ENCODE measurements at places on chromosomes 6 and 20.
A peak's percentile ranks its signal among the peaks of the same experiment; 100 is the strongest.

DNA sequence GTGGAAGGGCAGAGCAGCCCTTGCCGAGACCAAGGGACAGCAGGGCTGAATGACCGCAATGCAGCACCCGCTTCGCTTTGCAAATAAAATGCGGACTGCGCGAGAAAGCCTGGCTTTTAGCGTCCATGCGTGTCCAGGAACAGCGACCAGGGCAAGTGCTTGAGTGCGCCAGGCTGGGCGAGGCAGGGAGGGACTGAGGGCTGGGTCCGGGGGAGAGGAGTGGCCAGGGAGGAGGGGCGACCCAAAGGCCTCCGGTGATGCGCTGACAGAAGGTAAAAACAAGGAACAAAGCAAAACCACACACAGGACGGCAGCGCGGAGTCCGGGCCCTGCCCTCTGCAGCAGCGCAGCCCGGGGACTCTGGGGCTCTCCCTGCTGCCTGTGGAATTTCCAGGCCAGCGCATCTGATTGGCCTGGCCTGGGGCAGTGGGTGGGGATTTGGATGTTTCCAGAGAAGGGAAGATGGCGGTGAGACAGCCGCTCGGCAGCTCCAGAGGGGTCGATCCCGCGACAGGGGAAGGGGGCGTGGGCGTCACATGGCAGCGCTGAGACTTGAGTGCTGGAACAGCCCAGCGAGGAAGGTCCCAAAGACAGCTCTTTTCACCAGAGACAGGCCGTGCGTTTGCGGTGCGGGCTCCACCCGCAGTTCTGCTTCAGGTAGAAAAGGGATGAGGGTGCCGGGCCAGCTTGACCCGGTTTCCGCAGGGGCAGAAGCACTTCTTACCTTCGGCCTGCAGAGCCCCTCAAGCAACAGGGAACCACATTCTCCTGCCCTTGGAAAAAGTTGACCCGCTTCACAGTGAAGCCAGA is 51.8 kb downstream of the SSR1 start:
- DNase-seq: peak; percentile 76

GRCh38 chr20:21762646-21763045 is 57.2 kb downstream of the PAX1 start:
- no peak for DNase-seq

DNA sequence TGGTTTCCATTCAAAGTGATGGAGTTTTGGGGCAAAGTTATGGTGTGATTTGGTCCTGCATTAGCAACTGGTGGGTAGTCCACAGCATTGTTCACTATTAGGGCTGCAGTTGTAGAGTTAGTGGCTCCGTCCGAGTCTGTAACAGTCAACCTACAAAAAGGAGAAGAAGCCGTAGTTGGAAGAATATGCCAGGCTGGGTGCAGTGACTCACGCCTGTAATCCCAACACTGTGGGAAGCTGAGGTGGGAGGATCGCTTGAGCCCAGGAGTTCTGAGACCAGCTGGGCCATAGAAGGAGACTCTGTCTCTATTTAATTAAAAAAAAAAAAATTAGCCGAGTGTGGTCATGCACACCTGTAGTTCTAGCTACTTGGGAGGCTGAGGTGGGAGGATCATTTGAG is 69.5 kb downstream of the KIAA0319 start:
- no peak for DNase-seq

GRCh38 chr6:132819405-132820161 is 5.2 kb downstream of the RPS12 start:
- no peak for DNase-seq

DNA sequence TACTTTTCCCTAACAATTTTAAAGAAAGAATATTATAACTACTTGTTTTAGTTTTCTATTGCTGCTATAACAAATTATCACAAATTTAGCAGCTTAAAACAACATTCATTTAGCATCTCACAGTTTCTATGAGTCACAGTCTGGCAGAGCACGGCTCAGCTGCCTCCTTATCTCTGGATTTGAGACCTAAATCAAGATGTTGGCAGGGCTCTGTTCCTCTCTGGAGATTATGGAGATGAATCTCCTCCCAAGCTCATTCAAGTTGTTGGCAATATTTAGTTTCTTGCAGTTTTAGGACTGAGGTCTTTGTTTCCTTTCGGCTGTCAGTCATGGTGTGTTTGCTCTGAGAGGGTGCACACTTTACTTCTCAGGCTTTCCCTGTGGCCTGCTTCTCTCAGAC is 1065.8 kb upstream of the EYS start:
- DNase-seq: no peak

DNA sequence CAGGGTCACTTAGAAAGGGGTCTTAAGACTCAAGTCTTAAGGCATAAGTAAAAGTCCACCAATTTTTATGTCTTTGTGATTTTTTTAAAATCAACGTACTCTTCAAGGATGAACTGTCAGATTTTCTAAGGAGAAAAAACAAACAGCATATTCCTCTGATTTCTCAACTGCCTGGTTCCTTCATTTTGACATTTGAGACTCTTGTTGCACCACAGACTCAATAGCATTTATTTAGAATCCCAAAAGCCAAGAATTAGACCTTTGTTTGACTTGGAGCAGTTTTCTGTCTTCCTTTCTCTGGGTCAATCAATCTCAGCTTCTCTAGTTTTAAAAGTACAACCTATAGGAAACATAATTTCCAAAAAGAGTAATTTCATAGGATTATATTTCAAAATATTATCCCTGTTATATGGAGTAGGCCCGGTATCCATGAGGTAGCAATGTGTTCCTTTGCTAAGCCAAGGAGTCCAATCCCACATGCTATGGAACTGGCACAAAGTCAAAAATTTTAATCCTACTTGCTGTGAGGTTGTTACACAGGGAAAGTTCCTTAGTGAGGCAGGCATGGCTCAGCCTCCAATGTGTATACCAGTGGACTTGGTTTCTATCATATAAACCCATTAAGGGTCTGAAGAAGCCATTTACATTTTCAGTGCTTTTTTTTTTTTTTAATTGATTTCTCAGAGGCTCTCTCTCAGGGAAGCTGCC is 405.7 kb downstream of the KIF16B start:
- no peak for DNase-seq

- no peak for DNase-seq
Observed at GRCh38 chr6:117317261-117317660, 51.9 kb downstream of the VGLL2 start.

All from CD4-positive, alpha-beta T cell treated with Interleukin-1 beta for 1 hour (primary cell).